ENCODE measurements at places on chromosomes 11 and 22. TPM values are rescaled to one million over a fixed set of nuclear protein-coding genes. Genes with fewer than 3 reads are reported as not detected.

The ANO1 gene
- not detected for total RNA-seq

- peak; percentile 15 for DNase-seq
Observed at GRCh38 chr11:45233121-45233803, 52.9 kb downstream of the SYT13 start.

The ENTHD1 gene
- total RNA-seq: not detected

The TOMT gene
- not detected for total RNA-seq

- no peak for DNase-seq
Observed at GRCh38 chr22:25419247-25420113, 145.0 kb upstream of the GRK3 start.

The BBS1 gene
- total RNA-seq: 11.3 TPM

The USP2 gene
- total RNA-seq: 0.25 TPM

The L3MBTL2 gene
- total RNA-seq: 19.6 TPM

The HEPHL1 gene
- not detected for total RNA-seq

The TCN2 gene
- total RNA-seq: 18.2 TPM

The HRAS gene
- 50.6 TPM for total RNA-seq

The MUC5AC gene
- total RNA-seq: not detected

The MMP7 gene
- 2.1 TPM for total RNA-seq

The TMEM86A gene
- 1.9 TPM for total RNA-seq

- DNase-seq: no peak
Observed at GRCh38 chr22:49146511-49146910, 681.2 kb downstream of the BRD1 start.

The CD59 gene
- 765 TPM for total RNA-seq

GRCh38 chr11:104650234-104650633 is 248.0 kb downstream of the CASP12 start:
- peak; percentile 8 for DNase-seq

DNA sequence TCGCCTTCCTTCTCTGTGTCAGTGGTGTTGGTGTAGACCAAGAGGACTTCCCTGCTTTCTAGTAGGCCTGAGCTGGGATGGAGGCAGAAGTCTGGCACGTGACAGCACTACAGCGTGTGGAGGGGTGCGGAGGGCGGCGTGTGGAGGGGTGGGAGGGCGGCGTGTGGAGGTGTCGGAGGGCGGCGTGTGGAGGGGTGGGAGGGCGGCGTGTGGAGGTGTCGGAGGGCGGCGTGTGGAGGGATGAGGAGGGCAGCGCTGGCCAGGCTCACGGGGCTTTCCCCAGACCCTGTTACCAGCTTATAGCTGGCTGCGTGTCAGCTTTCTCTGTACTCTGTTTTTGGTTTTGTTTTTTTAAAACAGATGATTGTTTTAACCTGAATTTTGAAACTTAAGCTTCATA is 45.7 kb upstream of the CTTN start:
- DNase-seq: no peak

The MMP13 gene
- total RNA-seq: not detected

- no peak for DNase-seq
Observed at GRCh38 chr11:5291207-5291838, 10.4 kb downstream of the OR51B4 start.

GRCh38 chr11:1109101-1109917 is 34.6 kb downstream of the MUC2 start:
- DNase-seq: no peak

GRCh38 chr11:72930008-72930407 is 115.8 kb downstream of the ATG16L2 start:
- DNase-seq: no peak

DNA sequence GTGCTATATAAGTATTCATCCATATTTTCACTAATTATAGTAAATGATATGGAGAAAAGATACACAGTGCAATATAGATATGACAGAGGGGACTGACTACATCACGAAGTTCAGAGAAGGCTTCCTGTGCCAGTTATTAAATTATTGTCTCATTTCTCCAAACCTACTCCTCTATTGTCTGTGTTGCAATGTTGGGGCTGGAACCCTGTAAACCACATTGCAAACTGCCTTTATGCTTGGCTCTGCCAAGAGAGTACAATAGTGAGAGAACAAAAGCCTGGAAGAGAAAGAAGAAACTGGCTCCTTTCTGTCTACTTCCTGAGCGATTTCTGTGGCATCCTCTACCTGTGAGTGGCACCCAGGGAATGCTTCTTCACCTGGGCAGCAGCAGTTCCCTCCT is 46.4 kb downstream of the ME3 start:
- no peak for DNase-seq

Data from dermis microvascular lymphatic vessel endothelial cell (primary cell).